Renal cortical epithelial cell (primary cell): ENCODE measurements at places on chromosomes 13 and 19. TPM values are rescaled to one million over a fixed set of nuclear protein-coding genes. Genes with fewer than 3 reads are reported as not detected.

DNA sequence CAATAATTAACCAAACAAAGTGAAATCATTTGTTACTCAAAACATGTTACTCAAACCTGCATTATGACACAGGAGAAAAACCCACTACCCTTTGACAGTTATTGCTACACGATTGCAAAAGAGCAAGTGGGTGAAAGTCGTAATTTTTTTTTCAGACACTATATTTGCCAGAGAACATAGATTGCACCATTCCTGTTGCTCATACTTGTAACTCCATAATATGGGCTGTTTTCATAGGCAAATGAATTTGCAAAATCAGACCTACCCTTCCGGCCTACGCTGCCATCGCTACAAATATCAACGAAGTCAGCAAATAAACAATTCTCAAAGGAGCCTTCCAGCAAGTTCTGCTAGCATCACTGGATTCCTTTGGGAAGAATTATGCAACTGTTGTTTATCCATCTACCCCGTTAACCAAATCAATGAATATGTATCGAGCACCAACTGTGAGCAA lies 396.5 kb downstream of the IRS2 start:
- DNase-seq = peak; percentile 66

Gene ODAD3
- total RNA-seq = 0.35 and 0.75 TPM in 2 replicates

Gene LAMP1
- total RNA-seq = 222 and 231 TPM in 2 replicates

GRCh38 chr19:10219678-10220077 lies 11.5 kb downstream of the S1PR2 start:
- peak; percentile 49 for DNase-seq

Gene PRX
- 0.52 and 1.0 TPM in 2 replicates for total RNA-seq

- no peak for DNase-seq
Measured at GRCh38 chr13:114102131-114102520, 30.3 kb downstream of the RASA3 start.

GRCh38 chr13:35814605-35815011 lies 316.6 kb downstream of the DCLK1 start:
- DNase-seq = no peak

DNA sequence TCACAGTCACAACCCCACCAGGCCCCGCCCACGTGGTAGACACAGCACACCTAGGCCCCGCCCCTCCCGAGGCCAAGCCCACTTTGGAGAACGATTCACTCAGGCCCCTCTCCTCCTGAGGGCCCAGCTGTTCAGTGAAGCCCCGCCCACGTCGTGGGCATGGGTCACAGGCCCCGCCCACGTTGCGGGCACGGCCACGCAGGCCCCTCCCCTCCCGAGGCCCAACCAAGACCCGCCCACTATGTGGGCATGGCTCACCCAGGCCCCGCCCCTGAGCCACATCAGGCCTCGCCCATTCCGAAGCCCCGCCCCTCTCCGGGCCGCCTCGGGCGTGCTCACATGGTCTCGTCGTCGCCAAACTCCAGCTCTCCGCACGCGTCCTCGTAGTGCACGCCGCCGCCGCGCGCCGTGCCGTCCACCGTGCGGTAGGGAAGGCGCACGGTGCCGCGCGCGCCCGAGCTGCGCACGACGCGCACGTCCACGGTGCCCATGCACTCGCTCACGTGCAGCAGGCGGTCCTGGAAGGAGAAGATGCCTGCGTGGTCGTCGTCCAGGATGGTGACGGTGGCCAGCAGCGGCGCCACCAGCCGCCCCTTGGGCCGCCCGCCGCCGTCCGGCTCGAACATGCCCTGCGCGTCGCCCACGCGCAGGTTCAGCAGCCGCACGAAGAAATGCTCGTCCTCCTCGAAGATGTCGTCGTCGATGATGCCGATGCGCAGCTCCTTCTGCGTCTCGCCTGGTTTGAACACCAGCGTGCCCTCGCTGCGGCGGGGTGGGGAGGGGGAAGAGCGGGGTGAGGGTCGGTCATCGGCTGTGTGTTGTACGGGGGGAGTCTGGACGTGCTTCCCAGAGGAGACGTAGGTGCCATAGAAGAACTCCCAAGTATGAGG lies 24.0 kb downstream of the SLC8A2 start:
- peak; percentile 39 for DNase-seq

DNA sequence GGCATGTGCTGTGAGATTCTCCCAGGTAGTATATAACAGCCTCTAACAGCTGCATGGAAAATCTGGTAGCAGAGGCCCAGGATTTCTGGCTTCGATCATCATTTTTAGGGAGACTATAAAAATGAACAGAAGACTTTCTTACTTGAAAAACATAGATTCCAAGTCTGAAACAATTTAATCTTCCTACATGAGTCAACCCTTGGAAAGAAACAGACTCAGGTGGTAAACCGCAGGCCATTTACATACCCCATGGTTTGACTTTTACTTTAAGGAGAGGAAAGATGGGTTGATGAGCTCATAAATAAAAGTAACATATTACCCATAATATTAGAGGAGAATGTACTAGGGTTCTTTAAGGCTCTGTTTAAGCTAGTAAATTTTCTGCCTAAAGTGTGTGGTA lies 121.6 kb downstream of the CYSLTR2 start:
- no peak for DNase-seq

DNA sequence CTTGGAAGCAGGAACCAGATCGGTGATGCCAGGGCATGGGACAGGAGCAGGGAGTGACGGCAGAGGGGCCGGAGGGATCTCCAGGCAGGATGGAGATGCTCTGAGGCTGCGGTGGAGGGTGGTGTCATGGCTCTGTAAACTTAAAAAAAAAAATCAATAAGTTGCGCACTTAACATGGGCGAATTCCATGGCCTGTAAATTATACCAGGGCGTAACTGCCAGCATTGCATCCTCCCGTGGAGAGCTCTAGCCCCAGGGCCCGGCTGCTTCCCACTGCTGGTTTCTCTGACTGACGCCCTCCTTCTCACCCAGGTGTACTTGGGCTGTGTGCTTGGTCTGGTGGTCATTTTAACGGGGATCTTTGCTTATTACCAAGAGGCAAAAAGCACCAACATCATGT lies 8.7 kb downstream of the ATP12A start:
- no peak for DNase-seq

DNA sequence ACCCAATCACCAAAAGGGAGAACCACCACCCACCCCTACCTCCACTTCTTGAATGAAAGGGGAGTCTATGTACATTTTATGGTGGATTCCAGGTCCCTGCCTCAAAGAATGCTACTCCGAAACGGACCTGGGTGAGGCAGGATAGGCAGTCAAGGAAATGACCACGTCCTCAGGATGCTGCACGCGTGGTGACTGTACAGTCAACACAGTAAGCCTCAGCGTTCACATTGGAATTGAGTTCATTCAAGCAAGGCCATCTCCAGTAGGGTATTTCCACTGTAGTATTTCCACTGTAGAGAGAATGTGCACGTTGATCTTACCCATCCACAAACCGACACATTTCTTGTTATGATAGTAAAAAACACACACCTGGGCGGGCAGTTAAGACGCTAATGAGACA lies 16.9 kb downstream of the ZSCAN5C start:
- DNase-seq = no peak

Gene RNF225
- total RNA-seq = not detected in 2 replicates

DNA sequence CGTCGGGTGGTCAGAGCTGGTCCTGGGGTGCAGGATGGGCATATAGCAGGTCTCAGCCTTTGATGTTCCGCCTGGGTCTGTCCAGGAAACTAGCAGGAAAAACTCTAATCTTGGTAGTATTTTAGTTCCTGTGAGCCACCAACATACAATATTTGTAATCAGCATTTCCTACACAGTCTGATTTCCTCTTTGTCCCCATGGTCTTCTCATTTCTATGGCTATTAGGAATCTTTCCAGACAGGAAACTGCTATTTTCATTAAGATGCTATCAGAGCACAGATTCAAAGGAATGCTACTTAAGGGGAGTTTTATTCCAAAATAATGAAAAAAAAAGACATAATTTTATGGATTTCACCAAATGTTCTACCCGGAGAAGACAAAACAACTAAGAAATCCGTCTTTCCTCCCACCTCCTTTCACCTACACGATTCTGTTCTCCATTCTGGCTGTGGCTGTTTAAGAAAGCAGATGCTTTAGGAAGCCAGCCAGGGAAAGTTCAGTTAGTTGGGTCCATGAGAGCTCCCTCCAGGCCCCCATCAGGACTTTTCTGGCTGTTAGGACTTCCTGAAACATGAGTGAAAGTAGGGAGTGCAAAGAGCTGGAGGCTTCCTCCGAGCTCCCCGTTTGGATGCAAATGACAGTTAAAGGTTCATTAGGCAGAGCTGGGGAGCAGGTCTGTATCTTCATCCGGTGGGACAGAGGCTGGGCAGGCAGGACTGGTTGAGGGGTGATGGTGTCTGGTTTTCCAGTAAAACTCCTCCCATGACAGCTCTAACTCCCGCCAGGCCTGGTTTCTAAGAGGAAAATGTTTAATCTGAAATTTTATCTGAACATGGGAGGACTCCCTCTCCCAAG lies 36.3 kb downstream of the SHISA2 start:
- DNase-seq = no peak

Gene ZNF561
- 34.6 and 70.2 TPM in 2 replicates for total RNA-seq

GRCh38 chr19:19405971-19406877 lies 749 bp downstream of the GATAD2A start:
- DNase-seq = peak; percentile 40

Gene MUC16
- 0.45 and 1.0 TPM in 2 replicates for total RNA-seq

- no peak for DNase-seq
Measured at GRCh38 chr13:91203430-91203829, 144.1 kb upstream of the MIR17HG start.

GRCh38 chr13:25575562-25575961 lies 203.8 kb downstream of the ATP8A2 start:
- DNase-seq = no peak

GRCh38 chr19:48051335-48052033 lies 7.6 kb upstream of the CABP5 start:
- DNase-seq = no peak

DNA sequence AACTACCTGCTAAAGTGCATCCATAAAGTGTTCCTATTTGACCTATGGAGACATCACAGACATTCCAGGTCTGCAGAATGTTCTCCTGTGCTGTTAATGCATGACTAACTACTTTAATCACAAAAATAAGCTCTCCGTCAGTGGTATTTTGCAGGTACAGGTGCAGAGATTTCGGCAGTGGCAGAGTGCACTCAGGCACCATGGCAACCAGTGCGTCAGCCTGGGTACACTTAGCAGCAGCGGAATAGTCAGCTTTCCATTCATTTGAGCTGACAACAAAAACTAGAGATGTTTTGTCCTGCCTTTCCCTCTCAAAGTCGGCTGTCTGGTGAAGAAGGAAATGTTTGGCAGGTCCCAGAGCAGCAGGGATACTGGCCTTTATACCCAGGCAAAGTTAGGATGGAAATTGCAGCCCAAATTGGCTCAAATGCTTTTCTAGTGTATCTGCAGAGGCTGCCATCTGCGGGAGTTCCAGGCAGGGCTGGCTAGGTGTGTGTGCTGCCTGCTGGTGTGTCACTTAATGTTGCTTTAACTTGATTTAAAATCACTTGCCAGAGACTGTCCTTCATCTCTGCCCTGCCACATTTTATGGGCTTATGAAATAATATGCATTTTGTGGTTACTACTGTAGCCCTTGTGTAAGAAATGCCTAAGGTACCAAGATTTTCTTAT lies 195.8 kb downstream of the RAP2A start:
- no peak for DNase-seq

DNA sequence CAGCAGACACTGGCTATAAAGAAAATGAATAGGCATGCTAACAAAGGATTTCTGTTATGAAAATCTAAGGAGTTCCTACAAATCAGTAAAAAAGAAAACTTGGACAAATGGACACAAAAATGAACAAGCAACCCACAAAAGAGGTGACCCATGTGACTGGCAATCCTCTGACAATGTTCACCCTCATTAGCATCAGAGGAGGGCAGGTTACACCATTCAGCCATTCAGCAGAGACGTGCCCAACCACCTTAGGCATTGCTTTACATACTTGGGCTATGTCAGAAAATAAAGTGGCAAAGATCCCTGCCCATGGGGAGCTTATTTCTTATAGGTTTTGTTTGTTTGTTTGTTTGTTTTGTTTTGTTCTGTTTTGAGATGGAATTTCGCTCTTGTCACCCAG lies 46.0 kb downstream of the TNFRSF19 start:
- peak; percentile 43 for DNase-seq

DNA sequence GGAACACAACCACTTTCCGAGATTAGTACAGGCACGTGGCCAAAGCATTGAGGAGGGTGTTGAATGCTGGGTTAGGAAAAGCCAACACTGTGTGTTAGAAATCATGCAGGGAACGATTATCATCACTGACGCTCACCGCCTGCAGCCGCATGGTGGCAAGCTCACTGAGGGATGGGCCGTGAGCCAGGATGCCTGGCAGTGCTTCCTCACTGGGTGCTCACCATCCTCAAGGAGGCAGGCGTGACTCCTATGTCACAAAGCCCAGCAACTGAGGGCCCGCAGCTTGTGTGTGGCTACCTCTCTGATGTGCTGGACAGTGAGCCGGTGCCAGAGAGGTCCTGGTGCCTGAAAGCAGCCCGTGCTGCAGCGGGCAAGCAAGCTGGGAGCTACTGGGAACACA lies 30.4 kb upstream of the TIMM44 start:
- DNase-seq = no peak

DNA sequence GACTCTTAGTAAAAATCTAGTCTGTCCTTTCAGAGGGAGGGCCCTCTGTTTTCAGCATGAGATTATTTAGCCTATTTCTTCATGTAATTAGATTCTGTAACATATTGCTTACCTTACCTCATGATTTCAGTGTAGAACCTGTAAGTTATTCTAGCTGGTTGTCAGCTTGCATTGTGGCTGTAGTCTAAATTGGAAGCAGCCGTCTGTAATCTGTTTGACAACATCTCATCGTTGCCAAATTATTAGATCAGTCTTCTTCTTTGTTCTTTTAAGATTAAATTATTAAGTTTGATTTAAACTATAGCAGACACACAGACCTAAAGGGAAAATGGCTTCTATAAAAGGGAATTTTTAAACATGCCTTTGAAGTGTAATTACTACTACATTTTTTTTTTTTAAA lies 34.8 kb downstream of the SLAIN1 start:
- DNase-seq = no peak

GRCh38 chr13:49681842-49682435 lies 9.3 kb downstream of the EBPL start:
- peak; percentile 52 for DNase-seq

GRCh38 chr13:96671073-96671472 lies 323.2 kb downstream of the OXGR1 start:
- no peak for DNase-seq

DNA sequence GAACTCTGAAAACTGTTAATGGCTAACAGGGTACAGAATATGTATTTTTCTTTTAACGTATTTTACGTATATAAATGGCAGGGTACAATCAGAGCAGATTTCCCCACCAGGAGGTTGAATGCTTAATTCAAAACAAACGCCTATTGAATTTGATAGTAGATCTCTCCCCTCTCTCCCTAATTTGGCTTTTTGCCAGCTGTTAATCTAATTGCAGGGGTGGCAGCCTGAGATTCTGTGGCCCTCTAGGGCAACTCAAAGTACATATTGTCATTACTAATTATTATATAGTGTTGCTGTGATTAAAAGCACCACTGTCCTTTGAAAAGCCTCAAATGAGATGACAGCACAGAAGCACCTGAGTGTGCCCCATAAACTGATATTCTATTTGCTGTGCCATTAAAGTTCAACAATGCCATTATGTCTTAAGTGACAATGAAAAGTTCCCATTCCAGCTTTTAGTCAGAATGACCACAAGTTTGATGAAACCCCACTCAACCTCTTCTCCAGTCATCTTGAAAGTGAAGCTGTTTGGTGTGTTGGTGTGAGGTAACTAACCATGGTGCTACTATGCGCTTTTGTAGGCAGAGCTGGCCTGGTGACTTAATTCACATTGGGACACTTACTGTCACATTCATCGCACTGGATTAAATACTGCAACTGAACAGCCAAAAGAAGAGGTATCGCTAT lies 351.4 kb downstream of the KCNRG start:
- no peak for DNase-seq

Gene OVOL3
- not detected in 2 replicates for total RNA-seq

- DNase-seq = no peak
Measured at GRCh38 chr19:39934584-39935363, at the start of gene FCGBP. Gene FCGBP, minus strand, starts transcription at chr19:39934634.

- no peak for DNase-seq
Measured at GRCh38 chr13:46761866-46762265, 35.1 kb downstream of the ESD start.
